ENCODE measurements at places on chromosomes 16 and 17.

GRCh38 chr16:9904526-9904925, 277.7 kb downstream of the GRIN2A start:
- DNase-seq = no peak

DNA sequence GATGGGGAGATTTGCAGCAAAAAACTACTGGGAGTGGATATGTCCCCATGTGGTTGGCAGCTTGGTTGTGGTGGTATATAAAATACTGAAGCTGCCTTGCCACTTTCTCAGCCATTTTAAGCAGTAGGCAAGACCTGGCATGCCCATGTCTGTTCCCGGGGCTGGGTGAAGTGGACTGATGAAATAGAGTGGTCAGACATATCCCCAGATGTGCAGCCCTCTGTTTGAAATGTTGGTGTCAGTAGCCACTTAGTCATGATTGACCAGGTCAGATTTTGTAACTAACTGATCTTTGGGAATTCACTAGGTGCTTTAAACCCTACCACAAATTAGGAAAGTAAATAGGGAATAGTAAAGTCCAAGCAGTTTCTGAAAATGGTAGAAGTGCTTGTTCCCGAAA, 151.6 kb downstream of the PHKB start:
- DNase-seq = no peak

- DNase-seq = no peak
These were observed 646.1 kb downstream of the CDH11 start for GRCh38 chr16:64475627-64476351.

- DNase-seq = no peak
These were observed 32.3 kb downstream of the FBXO31 start for GRCh38 chr16:87351320-87351698.

DNA sequence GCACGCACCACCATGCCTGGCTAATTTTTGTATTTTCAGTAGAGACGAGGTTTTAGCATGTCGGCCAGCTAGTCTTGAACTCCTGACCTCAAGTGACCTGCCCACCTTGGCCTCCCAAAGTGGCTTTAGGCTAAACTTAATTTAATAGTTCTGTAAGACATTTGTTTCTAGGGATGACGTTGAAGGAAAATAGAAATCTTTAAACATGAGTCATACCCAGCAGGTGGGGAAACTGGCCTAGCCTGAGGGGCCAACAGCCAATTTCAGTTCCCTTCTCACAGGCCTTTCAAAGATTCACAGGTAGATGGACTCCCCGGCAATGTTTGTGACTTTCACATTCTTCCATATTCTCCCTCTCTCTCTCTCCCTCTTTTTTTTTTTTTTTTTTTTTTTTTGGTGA, 18.1 kb upstream of the ITPRIPL2 start:
- no peak for DNase-seq

DNA sequence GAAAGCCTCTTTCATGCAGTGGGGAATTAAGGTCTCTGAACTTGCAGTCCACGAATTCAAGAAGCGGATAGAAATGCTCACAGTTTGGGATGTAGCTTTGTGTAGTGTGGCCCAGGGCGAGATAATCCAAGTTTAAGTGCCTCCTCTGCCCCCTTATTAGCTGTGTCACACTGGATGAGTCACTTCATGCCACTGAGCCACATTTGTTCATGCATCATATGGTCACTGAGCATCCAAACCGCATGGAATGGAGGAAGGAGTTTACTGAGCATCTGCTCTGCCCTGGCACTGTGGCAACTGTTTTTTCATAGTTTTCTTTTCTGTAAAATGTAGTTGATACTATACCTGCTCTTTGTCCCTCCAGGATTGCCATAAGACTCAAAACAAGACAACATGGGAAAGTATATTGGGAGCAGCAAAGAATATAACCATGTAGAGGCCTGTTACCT, 15.1 kb upstream of the DHX8 start:
- no peak for DNase-seq

- no peak for DNase-seq
These were observed 12.5 kb upstream of the LYRM9 start for GRCh38 chr17:27905447-27906225.

DNA sequence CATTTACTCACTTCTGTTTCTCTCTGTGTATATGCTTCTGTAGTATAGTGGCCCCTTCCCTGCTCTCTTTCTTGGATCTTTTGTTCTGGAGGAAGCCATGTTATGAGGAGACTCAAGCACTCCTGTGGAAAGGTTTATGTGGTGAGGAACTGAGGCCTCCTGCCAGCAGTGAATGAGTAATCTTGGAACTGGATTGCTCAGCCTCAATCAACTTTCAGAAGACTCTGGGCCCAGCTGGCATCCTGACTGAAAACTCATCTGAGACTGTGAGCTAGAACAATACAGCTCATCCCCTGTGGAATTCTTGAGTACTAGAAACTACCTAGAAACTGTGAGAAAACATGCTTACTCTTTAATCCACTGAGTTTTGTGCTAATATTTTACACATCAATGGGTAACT, 133.1 kb upstream of the ZKSCAN2 start:
- no peak for DNase-seq

- DNase-seq = no peak
These were observed 47.0 kb upstream of the MAF start for GRCh38 chr16:79647586-79647985.

DNA sequence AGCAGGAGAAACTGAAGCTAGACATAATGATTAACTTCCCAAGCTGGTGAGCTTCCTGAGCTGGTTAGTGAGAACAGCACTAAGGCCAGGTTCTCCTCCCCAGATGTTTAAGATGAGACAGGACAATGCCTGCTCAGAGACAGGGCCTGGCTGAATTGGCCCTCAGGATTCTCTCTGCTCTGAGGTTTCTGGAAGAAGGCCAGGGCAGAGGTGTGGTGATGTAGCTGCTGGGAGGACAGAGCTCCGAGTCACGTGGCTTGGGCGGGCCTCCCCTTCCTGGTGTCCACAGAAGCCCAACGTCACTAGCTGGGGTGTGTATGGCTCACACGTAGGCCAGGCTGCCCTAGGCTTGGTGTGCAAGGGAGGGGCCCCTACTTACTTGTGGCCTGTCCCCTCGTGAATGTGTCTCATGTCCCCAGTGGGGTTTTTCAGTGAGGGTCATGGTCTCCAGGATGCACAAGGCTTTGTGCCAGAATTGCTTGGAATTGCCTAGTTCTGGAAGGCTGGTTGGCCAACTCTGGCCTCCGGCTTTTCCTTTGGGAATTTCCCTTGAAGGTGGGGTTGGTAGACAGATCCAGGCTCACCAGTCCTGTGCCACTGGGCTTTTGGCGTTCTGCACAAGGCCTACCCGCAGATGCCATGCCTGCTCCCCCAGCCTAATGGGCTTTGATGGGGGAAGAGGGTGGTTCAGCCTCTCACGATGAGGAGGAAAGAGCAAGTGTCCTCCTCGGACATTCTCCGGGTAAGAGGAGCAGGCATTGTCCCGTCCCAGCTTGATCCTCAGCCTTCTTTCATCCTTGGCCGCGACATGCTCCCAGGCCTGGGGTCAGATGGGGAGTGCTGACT, 3.4 kb downstream of the NOD2 start:
- no peak for DNase-seq
